ENCODE measurements at places on chromosomes 7 and 10.

- peak; percentile 36 for DNase-seq
Observed at GRCh38 chr7:50142425-50143017, 49.5 kb upstream of the ZPBP start.

GRCh38 chr7:117669818-117670217 lies 190.0 kb downstream of the CFTR start:
- no peak for DNase-seq

- DNase-seq: no peak
Observed at GRCh38 chr10:119496273-119496672, 46.2 kb downstream of the RGS10 start.

DNA sequence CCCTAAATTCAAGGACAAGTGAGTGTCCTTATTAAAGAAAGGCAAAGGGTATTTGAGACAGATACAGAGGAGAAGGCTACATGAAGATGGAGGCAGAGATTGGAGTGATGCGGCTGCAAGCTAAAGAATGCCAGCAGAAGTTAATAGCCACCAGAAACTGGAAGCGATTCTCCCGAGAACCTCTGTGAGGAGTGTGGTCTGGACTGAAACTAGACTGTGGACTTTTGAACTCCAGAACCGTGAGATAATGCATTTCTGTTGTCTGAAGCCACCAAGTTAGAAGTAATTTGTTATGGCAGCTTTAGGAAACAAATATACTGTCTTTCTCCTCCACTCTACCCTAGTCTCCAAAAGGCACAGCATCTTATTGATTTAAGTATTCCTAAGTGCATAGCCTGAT lies 80.3 kb upstream of the CREB5 start:
- DNase-seq: no peak

All from CD4-positive, alpha-beta T cell treated with Interferon alpha-2 for 1 hour (primary cell).